CD4-positive, alpha-beta T cell treated with Interleukin-4 for 1 hour (primary cell): ENCODE measurements at places on chromosomes 16 and 17.
A peak's percentile ranks its signal among the peaks of the same experiment; 100 is the strongest.

DNA sequence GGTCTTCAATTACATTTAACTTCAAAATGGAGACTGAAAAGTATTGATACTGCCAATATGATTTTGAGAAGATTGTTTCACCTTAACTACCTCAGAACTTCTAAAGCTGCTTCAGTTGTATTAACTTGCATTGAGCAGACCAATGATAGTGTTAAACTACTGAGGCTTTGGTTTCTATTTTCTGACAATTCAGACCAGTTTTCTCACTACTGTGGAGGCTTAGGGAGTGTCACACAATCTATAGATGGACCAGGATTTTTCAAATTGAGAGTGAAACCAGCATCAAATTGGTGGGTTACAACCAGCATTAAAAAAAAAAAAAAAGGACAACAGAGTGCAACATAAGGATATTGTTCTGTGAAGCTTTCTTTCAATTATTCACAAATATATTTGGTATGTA lies 21.2 kb downstream of the COG1 start:
- DNase-seq, result no peak

DNA sequence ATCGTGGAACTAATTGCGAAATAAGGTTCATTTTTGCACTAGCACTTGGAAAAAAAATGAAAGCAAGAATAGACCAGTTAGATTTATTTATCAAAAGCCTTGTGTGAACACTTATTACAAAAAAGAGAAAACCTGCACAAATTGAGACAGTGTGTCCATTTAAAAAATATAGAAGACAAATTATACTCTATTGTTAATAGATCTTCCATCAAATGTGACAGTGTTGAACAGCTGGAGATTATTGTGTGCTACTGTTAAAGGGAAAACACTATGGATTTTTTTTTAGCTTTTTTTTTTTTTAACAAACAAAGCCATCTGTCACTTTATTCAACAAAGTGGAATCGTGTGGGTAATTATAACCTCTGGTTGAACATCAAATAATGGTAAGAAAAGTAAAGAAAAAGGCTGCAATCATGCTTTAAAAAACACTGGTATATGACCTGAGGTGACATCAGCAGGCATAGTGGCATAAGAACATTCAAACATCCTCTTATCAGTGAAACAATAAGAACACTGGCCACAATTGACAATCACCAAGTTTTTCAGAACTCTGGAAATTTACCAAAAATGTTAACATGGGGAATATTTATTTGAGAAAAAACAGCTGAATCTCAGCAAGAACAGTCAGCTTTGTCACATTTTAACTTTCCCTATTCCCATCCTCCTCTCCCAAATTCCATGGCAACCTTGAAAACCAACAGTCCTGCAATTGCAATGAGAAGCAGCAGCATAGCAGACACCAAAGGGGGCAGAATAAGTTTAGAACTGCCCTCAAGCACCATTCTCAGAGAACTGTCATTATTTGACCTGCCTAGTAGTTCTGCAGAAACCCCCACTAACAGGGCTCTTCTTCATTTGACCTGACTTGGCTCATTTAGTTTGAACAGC lies 442.3 kb upstream of the MON1B start:
- no peak for DNase-seq

DNA sequence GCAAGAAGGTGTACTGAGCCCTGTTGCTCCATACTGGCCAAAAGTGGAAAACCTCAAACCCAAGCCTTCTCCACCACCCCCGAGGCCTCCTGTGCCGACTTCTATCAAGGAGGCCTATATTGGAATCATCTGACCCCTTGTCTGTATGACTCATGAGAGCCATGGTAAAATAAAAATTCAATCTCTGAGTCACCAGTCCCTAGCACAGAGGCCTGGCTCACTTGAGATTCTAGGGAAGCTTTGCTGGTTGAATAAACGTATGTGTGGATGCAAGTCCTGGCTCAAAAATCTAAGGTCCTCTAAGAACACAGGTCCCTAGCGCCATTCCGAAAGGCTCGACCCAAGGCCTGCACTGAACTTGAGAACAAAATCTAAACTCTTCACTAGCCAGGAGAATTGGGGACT lies 15.0 kb downstream of the NSMCE1 start:
- DNase-seq, result no peak

DNA sequence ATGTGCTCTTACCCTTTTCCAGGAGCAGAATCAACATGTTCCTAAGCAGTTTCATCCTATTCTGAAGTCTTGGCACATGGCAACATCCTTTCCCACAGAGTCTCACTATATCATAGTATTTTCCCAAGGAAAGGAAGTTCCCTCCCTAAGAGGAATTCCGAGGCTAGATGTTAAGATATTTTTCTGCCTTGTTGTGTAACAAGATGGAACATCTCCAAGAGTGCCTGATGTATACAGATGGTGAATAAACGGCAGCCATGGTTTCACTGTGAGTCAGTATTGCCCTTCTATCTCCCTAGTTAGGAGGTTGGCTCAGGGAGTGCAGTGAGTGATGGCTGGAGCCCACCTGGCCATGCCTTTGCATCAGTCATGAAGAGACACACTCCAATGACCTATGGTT lies 48.2 kb downstream of the SPACA3 start:
- DNase-seq, result no peak

GRCh38 chr16:58074657-58075056 lies 49.1 kb downstream of the MMP15 start:
- no peak for DNase-seq

- no peak for DNase-seq
Observed at GRCh38 chr16:69435977-69436820, 11.8 kb downstream of the CYB5B start.

DNA sequence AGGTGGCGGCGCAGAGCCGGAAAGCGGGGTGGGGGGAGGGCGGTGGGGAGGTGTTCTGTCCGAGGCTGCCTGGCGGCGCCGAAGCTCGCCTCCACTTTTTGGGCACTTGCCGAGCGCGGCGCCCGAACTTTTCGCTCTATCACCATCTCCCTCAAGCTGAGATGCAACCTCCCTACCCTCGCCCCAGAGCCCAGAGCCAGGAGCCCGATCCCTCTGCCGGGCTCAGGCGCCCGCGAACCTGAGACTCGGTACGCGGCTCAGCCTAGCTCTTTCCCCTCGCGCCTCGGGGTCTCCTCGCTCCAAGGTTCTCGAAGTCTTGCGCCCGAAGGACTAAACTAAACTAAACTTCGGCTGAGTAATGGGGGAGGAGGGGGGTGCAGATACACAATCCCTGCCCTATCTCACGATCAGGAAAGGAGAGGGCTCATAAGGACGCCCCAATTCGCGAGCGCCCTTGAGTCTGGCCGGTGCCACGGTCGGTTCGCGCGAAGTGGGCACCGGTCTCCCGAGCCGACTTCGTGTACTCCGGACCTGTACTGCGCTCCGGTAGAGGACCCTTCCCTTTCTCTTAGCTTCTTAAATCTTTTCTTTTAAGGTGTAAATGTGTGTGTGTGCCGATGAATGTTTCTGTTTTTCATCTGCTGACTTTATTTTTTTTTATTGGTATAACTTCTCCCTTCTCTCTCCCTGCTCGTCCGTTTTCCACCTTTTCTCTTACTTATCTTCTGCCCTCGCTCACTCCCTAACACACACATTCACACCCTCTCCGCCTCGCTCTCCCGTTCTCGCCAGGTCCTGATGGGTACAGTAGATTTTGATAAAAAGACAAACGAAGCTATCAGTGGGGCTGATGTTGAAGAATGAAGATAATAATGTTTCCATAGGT lies 1.9 kb upstream of the SALL1 start:
- DNase-seq, result no peak

- DNase-seq, result no peak
Observed at GRCh38 chr17:17719199-17719940, 38.1 kb downstream of the RAI1 start.

DNA sequence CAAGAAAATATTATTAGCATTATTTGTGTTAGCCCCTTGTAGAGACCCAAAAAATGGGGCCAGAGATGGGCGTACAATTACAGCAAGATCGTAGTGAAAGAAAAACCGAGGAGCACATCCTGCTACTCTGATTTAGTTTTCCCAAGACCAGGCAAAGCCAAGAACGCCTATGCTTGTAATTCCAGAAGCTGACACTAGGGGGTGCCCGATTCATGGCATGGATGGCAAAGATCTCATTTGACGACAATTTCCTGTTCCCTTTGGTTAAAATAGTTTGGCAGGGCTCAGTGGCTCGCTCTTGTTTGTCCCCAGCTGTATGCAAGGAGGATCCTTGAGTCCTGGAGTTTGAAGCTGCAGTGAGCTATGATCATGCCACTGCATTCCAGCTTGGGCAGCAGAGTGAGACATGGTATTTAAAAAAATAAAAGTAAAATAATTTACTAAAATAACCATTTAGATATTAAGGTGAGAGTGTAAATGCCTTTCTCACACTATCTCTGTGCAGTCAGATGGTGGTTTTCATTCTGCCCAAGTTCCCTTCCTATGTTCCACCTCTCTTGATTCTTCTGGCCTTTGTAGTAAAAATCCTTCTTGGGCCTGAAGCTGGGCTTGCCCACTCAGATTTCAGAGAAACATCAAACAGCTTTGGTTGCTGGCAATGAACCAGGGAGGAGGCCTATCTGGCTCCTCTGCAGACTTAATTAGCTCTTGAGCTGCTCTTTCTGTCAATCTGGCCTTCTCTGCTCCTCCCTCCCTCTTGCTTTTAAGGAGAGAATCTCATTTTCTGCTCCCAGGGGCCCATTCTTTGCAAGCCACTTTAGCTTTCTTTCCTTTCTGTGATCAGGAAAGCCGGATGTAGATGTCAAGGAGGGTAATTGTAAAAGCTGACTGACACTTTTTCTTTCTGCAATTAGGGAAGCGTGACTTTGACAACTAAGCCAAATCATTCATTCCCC lies 31.2 kb downstream of the TMEM238L start:
- DNase-seq, result peak; percentile 11

- no peak for DNase-seq
Observed at GRCh38 chr17:15513058-15513791, 45.8 kb upstream of the CDRT4 start.

- no peak for DNase-seq
Observed at GRCh38 chr17:35559495-35560210, 966 bp downstream of the SLFN14 start.

DNA sequence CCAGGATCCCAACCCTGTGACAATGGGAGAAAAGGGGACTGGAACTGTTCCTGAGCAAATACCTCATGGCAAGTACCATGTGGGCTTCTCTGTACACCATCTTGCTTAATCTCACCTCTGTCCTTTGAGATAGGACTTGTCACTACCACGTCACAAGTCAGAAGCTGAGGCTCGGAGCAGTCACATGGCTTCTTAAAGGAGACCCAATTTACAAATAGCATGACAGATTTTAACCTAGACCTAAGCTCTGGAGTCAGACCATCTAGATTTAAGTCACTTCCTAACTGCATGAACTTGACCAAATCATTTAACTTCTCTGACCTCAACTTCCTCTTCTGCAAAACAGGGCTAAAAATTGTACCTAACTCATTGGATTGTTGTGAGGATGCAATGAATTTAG lies 36.0 kb upstream of the CCL1 start:
- DNase-seq, result no peak

DNA sequence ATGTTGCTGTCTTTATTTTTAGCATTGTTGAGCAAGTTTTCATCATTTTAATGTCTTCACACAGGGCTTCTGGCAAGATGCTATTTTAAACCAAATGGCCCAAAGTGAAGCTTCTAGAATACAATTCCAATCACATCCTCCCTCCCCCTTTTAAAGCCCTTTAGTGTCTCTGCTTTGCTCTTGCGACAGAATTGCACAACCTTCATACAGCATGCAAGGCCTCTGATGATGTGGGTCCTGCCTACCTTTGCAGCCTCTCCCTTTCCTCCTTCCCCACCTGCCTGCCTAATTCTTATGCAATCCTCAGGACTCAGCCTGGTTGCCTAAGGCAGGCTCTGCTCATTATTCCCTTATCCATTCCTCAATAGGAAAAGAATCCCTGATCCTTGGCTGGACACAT lies 381.7 kb downstream of the SLC39A11 start:
- no peak for DNase-seq

DNA sequence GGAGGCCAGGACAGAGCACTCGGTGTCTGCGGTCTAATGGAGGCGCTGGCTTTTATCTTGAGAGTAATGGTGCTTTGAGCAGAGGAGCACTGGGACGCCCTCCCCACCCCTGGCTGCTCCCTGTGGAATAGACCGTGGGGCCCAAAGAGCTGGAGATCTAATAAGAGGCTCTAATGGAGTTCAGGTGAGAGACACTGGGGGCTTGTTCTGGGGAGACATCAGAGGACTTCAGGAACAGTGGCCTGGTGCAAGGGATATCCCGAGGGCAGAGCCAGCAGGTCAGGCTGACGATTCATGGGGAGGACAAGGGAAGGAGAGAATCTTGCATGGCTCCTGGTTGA lies 9.5 kb upstream of the KRT19 start:
- no peak for DNase-seq

GRCh38 chr17:33942414-33942813 lies 312.7 kb upstream of the CCL2 start:
- no peak for DNase-seq

GRCh38 chr17:8221663-8222379 lies 11.4 kb upstream of the AURKB start:
- peak; percentile 96 for DNase-seq

- DNase-seq, result peak; percentile 38
Observed at GRCh38 chr17:69428252-69428980, 13.9 kb downstream of the MAP2K6 start.
